ENCODE measurements at places on chromosomes 12 and 14.

DNA sequence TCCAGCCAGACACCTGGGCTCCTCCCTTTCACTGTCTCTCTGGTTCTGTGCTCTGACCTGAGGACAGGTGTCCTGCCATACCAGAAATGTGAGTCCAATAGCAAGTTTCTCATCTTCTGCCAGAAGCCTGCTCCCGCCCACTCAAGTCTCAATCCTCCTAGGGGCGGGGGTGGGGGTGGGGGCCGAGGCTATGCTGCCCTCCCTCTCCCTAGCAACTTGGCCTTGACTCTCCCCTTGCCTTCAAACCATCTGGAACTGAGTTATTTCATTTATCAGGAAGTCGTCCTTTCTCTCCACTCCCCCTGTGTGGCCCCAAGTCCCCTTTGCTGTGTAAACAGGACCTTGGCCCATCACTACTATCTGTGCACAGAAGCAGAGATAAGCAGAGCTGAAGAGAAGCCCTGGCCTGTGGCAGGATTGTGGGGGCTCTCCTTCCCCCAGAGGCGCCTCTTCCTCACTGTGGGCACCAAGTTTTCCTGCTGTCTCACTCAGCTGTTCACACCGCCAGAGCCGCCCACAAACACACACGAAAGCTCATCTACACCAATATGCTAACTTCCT lies 117.1 kb downstream of the DPF3 start:
- DNase-seq, result no peak

DNA sequence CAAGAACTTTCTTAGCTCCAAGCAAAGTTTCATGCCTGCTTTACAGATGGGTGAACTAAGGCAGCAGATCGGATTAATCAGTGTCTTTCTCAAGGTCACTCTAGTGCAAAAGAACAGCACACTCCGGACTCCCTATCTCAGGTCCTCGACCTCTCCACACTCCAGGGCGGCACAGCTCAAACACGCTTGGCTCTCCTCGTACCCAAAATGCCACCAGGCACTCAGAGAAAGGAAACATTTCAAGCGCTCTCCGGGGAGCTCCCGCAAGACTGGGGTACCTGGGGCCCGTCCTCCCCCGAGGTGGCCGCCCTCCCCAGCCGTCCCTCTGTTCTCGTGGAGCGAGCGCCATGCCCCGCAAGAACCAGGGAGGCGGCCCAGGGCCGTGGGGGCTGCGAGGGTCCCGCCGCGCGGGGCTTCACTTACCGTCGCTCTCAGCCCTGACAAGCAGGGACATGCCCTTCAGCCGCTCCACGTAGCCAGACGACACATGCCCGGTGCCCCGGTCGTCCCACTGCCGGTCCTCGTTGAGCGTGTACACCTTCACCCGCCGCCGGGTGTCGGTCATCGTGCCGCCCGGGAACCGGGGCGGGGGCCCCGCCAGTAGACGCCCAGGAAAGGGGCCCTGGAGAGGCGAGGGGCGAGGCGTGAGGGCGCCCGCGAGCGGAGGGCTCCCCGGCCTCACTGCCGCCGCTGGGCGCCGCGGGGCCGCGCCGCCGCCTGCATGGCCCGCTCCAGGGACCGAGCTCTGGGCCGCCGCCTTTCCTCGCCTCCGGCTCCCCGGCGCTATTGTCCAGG lies 830 bp downstream of the PPP4R3A start:
- peak; percentile 39 for DNase-seq

- no peak for DNase-seq
Observed at GRCh38 chr14:90388982-90389381, 7.8 kb upstream of the CALM1 start.

DNA sequence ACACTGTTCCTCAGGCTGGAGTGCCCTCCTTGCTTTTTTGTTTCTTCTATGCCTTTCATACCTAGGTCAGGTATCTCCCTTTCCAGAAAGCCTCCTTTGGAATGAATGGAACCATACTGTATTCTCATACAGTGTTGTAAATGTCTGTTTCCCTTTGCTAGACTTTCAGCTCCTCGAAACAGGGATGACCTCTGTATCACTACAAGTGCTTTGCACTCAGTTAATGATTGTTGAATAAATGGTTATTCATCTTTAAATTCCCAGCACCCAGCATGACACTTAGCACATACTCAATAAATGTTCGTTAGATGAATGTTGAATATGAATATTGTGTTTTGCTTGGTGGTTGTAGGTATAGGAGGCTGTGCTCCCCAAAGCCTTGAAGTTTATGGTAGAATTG lies 5.9 kb upstream of the TULP3 start:
- DNase-seq, result no peak

DNA sequence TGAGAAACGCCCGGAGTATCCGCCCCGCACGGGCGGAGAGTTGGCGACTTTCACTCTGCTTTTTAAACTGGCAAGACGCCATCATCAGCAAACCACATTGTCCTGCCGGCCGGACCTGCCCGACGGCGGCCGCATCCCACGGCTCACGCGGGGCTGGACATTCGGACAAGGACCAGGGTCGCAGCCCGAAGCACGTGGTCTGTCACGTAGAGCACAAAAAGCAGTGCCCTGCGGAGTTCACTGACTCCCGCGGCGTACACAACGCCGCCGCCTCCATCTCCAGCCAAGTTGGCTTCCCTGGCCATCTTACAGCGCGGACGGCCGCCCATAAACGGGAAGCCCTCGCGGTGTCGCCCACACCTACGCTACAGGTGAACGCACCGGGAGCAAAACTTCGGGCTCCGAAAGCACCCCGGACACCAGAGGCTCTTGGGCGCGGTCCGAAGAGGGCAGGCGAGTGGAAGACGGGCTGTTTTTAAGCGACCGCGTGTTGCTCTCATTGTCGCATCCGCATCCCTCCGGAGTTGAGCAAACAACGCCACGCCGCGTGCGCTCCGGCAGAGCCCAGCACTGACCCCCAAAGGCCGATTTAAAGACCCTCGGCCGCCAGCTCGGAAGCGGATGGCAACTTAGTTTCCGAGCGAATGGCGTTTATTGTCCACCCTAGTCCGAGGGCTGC lies 966 bp downstream of the SINHCAF start:
- DNase-seq, result peak; percentile 63

DNA sequence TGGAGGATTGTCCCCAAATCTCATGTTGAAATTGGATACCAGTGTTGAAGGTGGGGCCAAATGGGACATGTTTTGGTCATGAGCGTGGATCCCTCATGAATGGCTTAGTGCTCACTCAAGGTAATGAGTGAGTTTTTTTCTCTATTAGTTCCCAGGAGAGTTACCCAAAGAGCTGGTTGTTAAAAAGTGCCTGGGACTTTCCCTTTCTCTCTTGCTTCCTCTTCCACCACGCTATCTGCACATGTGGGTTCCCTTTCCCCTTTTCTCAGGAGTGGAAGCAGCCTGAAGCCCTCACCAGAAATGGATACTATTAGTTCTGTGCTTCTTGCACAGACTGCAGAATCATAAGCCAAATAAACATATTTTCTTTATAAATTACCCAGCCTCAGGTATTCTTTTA lies 465.4 kb downstream of the FSCB start:
- no peak for DNase-seq

- DNase-seq, result no peak
Observed at GRCh38 chr12:31002999-31003398, 70.7 kb upstream of the DDX11 start.

GRCh38 chr12:26573225-26573909 lies 259.6 kb downstream of the ITPR2 start:
- DNase-seq, result no peak

- no peak for DNase-seq
Observed at GRCh38 chr14:32524609-32525375, 195.7 kb downstream of the AKAP6 start.

DNA sequence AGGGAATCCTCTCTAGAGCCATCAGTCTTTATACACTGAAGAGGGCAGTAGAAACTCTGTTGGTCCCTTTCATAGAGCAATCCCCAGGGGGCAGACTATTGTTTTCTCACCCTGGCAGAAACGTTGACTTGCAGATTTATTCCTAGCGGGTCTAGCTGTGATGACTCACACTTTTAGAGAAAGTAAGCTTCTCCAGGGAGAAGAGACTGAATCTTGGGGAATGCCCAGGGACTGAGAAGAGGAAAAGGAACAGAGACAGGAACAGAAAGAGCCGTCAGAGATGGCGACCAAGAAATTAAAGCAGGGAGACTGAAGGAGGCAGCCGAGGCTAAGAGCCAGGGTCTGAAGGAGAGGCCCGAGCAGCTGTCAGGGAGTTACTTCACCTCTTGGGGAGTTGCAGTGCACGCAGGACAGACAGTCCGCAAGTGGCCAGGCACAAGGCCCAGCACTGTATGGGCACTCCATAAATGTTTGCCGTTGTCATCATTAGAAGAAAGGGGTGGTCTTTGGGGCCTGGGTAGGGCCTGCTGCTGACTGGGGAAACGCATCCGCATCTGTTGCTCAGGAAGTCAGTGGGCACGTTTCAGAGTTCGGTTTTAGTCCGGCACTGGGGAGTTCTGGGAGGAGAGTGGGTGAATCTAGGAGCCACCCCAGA lies 13.0 kb downstream of the PLEKHG6 start:
- peak; percentile 59 for DNase-seq

DNA sequence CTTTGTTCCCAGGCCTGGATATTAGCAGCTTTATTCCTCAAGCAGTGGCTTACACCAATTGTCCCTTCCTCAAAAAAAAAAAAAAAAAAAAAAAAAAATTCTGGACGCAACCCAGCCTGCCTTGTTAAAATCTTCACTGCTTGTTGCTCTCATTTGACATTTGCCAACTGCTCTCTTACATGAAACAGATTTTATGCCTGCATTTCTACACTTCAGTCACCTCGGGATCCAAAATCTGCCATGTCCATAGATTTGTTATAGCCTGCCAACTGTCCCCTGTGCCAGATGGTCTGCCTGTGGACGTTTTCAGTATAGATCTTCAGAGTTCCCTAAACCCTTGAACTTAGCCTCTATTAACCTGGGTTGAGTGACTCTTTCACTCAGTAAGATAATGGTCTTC lies 651.5 kb downstream of the FSCB start:
- DNase-seq, result no peak

DNA sequence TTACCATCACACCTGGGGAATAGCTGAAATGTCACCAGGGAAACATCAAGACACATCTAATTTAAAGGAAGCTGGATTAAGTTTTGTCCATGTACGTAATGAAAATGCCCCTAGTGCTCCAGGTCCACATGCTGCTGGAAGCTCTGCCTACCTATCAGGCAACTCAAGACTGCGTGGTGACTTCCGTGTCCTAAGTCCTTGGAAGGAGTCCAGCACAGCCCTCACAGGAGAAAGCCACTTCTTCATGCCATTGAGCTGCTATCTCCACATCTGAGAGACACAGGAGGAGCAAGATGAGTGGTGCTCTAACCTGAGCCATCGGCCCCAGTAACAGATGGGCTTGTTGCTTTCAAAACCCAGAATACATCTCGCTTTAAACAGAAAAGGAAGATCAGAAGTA lies 316.4 kb downstream of the DPF3 start:
- no peak for DNase-seq

DNA sequence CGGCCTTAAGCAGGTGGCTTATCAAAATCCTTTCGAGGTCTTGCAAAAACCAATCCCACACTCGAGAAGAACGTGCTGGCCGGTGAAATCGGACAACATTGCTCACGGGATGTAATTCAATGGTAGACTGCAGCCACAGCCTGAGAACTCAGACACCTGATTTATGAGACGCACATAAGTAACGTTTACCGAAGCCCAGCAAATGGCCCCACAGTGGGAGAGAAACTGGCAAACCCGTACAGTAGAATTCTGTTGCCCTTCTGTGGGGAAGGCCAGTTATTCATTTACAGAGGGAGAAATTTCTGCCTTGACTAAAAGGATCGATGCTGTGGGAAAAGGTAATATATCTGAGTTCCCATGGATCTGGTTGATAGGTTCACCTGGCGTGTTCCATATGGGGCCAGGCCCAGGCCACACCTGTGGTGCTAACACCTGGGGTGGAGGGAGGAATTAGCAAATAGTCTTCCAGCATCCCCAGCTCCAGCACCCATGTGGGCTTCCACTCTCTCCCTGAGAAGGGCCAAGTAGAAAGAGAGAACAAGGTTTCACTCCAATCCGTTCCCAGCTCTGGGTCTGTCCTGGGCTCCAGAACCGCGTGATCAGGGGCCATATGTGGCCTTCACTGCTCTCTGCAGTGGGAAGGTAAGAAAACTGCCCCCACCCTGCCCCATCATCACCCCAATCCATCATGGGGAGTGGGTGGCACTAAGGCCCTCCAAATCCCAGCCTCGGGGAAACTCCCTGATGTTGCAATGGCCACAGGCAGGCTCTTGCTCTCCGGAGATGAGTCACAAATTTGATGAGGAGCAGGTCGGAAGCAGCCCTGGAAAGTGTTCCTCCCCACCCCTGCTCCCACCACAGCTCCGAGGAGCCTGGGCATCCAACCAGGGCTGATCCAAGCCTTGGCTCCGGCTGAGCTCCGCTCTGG lies 12.7 kb downstream of the BDKRB1 start:
- no peak for DNase-seq

DNA sequence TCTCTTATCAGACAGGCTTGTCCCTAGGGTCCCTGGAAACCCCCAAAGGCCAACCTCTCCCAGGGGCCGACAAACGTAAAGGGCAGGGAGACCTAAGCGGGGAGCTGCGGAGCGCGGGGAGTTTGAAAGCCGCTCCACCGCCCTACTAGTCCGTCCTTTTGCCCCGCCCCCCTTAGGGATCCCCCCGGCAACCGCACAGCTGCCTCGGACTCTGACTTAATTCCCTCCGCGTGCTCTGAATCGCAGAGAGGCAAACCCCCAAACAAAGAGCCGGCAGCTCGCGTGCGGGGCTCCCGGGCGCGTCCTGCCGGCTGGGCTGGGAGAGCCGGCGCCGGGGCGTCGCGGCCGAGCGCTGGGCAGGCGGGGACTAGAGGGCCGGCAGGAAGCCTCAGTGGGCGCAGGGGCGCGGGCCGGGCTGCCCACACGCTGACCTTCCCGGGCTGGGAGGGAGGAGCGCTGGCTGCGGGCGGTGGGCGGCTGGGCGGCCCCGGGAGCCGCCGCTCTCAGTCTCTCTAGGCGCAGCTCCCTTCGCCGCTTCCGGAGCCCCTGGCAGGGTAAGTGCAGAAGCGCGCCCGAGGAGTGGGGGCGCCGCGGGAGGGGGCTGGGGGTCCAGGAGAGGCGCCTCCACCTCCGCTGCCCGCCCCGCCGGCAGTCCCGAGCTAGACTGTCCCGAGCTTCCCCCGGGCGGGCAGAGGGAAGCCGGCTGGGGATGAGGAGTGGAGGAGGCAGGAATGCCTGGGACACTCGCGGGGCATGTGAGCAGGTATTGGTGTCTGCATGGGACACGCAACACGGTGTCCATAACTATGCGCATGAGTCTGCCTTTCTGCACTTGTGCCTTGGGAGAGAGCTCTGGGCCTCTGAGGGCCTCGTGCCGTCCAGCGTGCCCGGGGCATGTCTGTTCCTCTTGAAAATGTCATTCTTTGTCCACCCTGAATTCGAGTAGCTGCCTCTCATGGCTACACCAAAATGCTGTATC lies at the start of gene TSPAN11:
Gene TSPAN11 (plus strand): TSS at position 506 of the 979 bp plus-strand sequence. CDS start 27,244 bp downstream, outside the sequence.
- peak; percentile 31 for DNase-seq

GRCh38 chr14:36662543-36663403 lies 1.1 kb downstream of the PAX9 start:
- no peak for DNase-seq

GRCh38 chr12:112194601-112195247 lies 69.4 kb downstream of the TRAFD1 start:
- DNase-seq, result no peak
